NCI-H1436 (cell line): ENCODE measurements at places on chromosomes 16 and 17.

GRCh38 chr16:83854420-83854819 is 44.5 kb upstream of the MLYCD start:
- DNase-seq, result no peak

DNA sequence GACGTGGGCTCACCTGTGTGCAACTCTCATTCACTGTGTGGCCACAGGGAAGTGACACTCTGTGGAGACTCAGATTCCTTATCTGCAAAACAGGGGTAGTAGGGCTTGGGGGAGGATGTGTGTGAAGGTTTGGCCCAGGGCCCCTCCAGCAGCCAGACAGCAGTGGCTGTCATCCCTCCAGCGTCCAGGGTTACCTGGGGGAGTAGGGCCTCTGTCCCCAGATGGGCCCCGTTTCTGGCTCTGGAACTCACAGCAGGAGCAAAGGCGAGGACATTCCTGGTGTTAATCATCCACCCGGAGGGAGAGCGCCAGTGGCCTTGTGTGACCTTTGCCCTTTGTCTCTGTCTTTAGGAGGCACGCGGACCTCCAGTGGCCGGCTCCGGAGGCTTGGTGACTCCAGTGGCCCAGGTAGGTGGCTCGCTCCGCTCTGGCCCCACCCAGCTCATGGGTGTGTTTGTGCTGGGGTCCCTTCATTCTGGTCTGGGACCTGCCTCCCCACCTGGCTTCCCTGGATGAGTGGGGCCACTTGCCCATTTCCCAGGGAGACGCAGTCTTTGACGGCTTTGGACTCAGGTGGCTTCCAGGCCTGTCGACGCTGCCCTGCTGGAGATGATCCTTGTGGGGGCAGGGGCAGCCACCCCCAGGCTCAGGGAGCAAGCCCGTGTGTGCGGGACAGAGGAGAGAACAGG is 166.2 kb downstream of the SEC14L1 start:
- no peak for DNase-seq

GRCh38 chr17:81244358-81245023 is 5.4 kb downstream of the NDUFAF8 start:
- no peak for DNase-seq

- no peak for DNase-seq
Observed at GRCh38 chr17:49667854-49668253, 10.0 kb downstream of the SPOP start.

GRCh38 chr17:1228781-1229348 is 41.4 kb upstream of the BHLHA9 start:
- DNase-seq, result no peak

- no peak for DNase-seq
Observed at GRCh38 chr16:76164970-76165558, 112.1 kb upstream of the CNTNAP4 start.

- no peak for DNase-seq
Observed at GRCh38 chr16:87874639-87875427, 5.5 kb upstream of the SLC7A5 start.

GRCh38 chr17:1033503-1033902 is 36.6 kb downstream of the TIMM22 start:
- no peak for DNase-seq
